ENCODE measurements at places on chromosomes 6 and 20.

DNA sequence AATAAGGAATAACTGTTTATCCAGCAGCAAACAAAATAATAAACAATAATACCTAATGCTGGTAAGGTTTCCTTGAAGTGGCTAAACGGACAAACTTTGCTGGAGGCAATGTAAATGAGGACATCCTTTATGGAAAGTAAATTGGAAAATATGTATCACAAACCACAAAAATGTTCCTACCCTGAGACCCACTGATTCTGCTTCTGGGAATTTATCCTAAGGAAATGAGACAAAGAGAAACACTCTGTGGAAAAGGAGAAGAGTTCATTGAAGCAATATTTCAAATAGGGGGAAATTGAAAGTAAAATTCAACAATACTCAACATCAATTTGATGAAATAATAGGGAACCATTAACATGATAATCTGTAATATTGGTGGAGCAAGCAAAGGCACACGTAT, 37.9 kb downstream of the MAFB start:
- no peak for DNase-seq

DNA sequence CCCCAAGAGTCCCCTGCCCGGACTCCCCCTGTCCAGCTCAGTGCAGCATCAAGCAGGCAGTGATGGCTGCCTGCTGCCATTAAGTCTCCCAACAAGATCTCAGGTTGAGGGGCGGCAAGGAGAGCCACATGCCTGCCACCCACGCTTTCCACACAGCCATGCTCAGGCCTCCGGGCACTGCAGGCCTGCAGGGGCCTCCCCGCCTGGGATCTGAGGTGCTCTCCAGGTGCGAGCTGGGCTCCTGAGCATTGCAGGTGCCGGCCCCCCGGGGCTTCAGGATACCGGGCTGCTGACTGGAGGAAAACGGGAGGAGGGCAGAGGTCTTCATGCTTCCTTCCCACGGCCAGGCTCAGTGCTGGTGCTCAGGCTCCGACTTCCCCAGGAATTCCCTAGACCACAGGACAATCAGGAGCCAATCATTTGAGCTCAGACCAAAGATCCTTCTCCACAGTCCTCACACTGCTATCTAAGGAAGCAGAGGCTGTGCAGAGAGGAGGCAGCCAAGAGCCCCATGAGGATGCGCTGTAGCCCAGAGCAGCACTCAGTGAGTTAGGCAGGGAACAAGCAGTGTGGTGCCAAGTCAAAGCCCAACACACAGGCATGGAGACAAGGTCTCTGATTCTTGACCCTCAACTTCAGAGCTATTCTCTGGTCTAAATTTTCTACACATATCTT, 52.7 kb downstream of the PYGB start:
- DNase-seq: no peak

GRCh38 chr20:61748376-61748775, 317.3 kb downstream of the TAF4 start:
- DNase-seq: no peak

- no peak for DNase-seq
These were observed 59.3 kb upstream of the MYL9 start for GRCh38 chr20:36482044-36482473.

DNA sequence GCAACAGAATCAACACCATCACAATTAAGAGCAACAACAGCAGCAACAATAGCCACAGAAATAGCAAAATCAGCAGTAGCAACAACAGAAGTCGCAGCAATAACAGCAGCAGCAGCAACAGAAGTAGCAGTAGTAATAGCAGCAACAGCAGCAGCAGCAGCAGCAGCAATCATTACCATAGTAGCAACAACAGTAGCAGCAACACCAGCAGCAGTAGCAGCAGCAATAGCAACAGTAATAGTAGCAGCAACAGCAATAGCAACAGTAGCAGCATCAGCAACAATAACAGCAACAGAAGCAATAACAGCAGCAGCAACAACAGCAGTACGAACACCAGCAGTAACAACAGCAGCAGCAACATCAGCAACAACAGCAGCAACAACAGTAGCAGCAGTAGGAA, 39.8 kb downstream of the SLC22A2 start:
- DNase-seq: no peak

- DNase-seq: no peak
These were observed 24.0 kb downstream of the RRBP1 start for GRCh38 chr20:17657898-17658647.

GRCh38 chr6:157246048-157246630, 77.2 kb downstream of the TMEM242 start:
- no peak for DNase-seq

DNA sequence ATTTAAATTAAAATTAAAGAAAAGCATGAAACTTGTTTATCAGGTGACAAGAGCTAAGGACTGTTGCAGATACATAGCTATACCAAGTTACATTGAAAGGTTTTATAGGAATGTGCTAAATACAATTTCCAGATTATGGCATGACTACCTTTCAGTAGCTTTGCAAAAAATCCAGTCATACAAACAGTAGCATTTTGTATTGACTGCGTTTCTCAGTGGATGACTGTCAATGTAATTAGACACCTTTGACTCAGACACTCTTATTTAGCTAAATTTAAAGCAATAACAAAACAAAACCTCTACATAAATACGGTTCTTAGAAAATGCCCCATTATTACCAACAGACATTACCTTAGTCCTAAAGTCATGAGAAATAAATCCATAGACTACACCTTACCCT, 275.8 kb upstream of the RUNX2 start:
- DNase-seq: no peak

- DNase-seq: no peak
These were observed 121.4 kb downstream of the TBXT start for GRCh38 chr6:166046226-166046625.

- no peak for DNase-seq
These were observed 9.2 kb upstream of the BNIP5 start for GRCh38 chr6:36345681-36346466.

GRCh38 chr20:43238833-43239232, 49.1 kb upstream of the PTPRT start:
- DNase-seq: no peak

DNA sequence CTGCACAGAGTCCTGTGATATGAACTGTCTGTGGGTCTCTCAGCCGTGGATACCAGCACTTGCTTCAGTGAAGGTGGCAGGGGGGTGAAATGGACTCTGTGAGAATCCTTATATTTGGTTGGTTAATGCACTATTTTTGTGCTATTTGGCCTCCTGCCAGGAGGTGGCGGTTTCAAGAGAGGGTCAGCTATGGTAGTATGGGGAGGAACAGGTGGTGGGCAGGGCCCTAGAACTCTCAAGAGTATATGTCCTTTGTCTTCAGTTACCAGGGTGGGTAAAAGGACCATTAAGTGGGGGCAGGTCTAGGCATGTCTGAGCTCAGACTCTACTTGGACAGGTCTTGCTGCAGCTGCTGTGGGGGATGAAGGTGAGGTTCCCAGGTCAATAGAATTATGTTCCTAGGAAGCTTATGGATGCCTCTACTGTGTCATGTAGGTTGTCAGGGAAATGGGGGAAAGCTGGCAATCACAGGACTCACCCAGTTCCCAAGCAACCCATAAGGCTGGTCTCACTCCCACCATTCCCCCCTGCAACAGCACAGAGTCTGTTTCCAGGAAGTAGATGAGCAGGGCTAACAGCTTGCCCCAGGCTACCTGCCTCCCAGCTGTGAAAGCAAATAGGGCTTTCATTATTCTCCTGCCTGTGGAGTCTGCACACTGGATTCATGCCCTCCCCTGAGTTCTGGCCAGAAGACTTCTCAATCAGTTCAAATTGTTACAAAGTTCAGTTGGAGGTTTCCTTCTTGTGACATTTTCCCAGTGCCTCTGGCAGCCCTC, 56.8 kb upstream of the PHIP start:
- no peak for DNase-seq

DNA sequence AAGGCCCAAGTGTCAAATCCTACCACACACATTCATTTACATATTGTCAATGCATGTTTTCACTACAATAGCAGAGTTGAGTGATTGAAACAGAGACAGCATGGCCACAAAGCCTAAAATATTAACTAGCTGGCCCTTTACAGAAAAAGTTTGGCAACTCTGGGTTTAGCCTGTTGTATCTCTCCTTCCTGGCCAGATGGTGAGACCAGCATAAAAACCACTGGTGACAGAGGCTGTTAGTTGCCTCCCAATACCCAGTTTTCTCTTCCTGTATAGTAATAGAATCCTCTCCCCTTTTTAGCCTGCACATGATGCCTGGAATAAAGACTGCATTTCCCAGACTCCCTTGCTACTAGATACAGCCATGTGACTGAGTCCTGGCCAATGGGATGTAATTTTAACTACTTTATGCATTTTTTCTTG, 100.0 kb upstream of the TAB2 start:
- DNase-seq: no peak

DNA sequence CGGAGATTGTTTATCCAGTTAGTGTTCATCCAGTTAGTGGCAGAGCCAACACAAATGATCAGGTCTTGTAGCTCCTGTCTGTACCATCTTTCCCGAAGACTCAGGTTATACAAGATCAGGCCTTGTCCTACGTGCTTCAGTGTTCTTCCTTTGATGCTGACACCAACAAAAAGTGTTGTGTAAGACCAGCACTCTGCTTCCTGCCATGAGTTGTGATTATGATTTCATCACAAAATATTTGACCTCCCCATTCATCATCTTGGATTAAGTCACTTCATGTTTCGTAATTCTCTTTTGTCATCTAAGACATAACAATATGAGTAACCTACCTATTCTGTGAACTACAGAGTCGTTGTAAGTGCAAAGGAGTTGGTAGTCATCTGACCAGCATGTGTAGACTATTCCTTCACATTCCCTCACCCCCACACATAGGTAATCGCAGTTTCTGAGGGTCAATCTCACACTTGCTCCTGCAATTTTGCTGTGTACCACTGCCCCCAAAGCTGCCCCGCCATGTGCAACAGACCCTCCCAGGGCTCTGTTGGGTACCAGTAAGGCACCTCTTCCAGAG, 135.6 kb upstream of the SLC22A23 start:
- no peak for DNase-seq

GRCh38 chr20:7665376-7665775, 274.9 kb downstream of the HAO1 start:
- DNase-seq: no peak

GRCh38 chr6:26594131-26594498, 2.6 kb upstream of the ABT1 start:
- DNase-seq: no peak

- DNase-seq: no peak
These were observed 120.5 kb downstream of the HIVEP2 start for GRCh38 chr6:142824426-142824825.

DNA sequence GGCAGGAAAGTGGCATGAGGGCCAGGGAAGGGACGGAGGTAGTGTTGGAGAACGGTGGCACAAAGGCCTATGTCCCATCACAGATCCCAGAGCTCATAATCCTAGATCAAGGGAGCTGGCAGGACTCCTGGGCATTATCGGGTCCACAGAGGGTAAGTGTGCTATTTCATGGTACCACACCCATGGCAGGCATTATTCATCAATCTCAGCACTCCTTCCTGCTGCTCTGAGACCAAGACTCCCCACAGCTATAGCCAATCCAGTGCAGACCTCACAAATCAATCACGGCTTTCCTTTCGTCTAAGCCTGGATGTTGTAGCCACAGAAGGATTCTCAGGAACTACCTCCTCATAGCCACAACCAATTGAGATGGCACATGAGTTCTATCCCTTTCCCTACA, 187.9 kb downstream of the PREX1 start:
- no peak for DNase-seq

DNA sequence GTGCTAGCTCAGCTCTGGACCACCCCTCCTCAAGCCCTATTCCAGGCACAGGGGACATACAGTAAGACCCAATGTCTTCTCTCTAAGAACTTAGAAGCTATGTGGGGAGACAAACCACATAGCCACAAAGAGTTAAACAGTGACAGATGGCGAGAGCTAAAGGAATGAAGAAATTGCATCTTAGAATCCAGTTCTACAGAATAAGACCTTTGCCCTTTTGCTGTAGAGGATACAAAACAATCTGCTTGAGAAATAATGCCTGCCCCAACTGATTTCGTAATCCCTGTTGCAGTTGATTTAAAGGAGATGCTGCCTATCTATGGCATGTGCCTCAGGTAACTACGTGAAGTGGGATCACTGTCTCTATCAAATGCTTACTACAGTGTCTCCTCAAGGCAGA, 31.2 kb downstream of the TNFRSF21 start:
- DNase-seq: no peak

- DNase-seq: no peak
These were observed 18.1 kb upstream of the TRIM27 start for GRCh38 chr6:28941684-28942448.

- no peak for DNase-seq
These were observed 245.3 kb downstream of the DLL1 start for GRCh38 chr6:170045563-170045960.

DNA sequence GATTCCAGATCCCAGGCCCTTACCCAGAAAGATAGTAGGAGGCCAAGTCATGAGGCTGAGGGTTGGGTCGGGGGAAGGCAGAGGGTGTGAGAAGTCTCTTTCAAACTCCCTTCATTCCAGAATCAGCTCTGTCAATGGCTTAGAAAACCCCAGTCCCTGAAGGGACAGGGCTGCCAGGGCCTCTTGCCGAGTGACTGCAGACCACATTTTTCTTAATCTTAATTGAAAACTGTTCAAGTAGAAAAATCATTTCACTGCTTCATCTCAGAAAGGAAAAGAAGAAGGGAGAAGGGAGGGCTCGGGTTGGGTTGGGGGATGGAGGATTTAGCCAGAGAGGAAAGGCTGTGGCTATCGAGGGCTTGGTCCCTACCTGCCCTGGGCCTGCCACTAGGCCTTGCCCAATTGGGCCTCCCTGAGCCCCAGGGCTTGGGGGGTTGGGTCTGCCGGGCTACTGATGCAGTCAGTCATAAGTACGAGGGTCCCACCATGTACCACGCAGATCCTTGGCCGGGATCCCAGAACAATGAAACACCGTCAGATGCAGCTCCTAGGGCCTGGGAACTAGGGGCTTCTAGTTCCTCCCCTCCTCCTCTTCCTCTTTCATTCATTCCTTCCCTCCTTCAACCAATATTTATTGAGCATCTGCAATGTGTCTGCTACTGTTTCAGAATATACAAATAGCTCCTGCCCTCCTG, 44.0 kb upstream of the CTNNBL1 start:
- DNase-seq: no peak

DNA sequence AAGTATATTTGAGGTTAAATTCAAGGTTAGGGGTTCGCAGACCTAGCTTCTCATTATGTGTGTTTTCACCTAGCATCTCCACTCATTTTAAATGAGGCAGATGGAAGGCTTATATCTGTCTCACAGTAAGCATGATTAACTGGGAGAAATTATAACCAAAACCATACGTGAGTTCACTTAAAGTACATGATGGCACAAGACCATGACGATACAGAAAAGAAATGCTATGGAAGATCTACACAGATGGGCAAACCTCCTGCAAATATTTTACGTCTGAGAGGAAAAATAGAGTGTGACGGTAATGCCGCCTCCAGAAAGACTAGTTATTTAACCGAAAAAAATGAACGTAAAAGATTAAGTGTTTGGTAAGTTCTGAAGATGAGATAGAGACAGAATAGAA, 337.8 kb downstream of the FARS2 start:
- DNase-seq: no peak

- no peak for DNase-seq
These were observed 255.8 kb downstream of the HDGFL1 start for GRCh38 chr6:22825210-22825609.

Data from activated T-cell treated with anti-CD3 and anti-CD28 coated beads for 1 hour (primary cell).